Thymus (tissue), 14 donors: ENCODE measurements at places on chromosomes 5 and 9. TPM values are rescaled to one million over a fixed set of nuclear protein-coding genes. Genes with fewer than 3 reads are reported as not detected.

Gene SAPCD2
- 0.87 TPM for polyA plus RNA-seq

Gene GPX3
- 412 TPM for polyA plus RNA-seq

Gene IFNA21
- 0.02 TPM for polyA plus RNA-seq

Gene IFNA13
- polyA plus RNA-seq = 0.02 TPM

Gene PTRH1
- polyA plus RNA-seq = 12.2 TPM

Gene IL5
- 0.43 TPM for polyA plus RNA-seq

Gene NINJ1
- polyA plus RNA-seq = 39.4 TPM

DNA sequence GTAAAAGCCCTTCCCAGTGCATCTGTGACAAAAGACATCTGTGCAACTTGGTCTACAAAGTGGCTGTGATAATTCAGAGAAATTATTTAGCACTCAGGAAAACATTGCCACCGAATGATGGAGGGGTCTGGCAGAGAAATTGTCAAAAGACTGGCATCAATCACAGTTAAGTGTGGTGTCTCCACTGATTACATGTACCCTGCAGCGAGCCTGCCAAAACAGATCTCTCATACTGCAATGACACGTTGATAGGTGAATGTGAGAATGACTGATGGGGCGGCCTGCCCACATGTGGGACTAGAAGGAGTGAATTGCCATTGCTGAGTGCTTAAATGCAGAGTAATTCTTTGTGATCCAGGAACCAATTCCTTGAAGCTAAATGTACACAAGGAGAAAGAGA is 136.4 kb upstream of the PCSK5 start:
- H3K27me3 ChIP-seq = no peaks in the 10 kb centered on the region
- no peaks in the 10 kb centered on the region for H3K36me3 ChIP-seq
- no peak overlapping the region for H3K27ac ChIP-seq
- H3K4me1 ChIP-seq = no peaks in the 10 kb centered on the region
- H3K4me3 ChIP-seq = no peak overlapping the region
- DNase-seq = no peak

- peak within 1 kb of the TSS; percentile 66 for H3K4me3 ChIP-seq
- H3K4me1 ChIP-seq = peaks cover 15% of the 10 kb centered on the region
- peak; percentile 86 for DNase-seq
- H3K27ac ChIP-seq = peak within 1 kb of the TSS; percentile 85
- peaks cover 32% of the 10 kb centered on the region for H3K36me3 ChIP-seq
Measured at GRCh38 chr5:177133096-177133852, at the start of gene NSD1. TSS of gene NSD1 (plus strand) at chr5:177133773. CDS start at chr5:177135104, 1,331 bp downstream.

DNA sequence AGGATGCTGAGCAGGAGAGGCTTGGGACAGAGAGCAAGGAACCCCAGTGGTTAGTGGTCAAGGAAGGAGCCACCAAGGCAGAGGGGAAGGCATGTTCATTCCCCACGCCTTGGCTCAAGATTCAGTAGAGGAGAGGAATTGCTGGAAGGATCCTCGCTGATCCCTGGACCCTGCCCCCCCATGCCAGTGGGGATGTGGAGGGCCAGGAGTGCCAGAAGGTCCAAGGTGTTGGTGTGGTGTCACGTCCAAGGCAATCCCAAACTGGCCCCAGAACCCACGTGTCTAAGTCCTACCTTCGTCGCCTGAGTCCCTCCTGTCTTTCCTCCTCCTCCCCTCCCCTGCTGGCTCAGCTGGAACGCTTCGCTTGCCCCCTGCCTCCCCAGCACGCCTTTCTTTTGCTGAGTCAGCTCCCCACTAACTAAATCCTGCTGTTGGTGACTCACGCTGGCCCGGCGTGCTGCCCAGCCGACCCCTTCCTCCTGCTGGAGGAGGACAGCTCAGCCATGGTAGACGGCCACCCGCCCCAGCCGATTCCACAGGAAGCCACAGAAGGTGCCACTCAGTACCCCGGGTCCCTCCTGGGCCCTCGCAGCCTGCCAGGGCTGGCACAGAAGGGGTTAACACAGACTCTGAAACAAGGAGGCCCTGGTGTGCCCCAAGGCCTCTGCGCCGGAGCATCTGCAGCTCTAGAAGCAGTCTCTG is 37.6 kb upstream of the ORM1 start:
- H3K27ac ChIP-seq = peak overlapping the region; percentile 62
- H3K36me3 ChIP-seq = no peaks in the 10 kb centered on the region
- no peak overlapping the region for H3K4me3 ChIP-seq
- DNase-seq = no peak
- H3K27me3 ChIP-seq = no peaks in the 10 kb centered on the region

DNA sequence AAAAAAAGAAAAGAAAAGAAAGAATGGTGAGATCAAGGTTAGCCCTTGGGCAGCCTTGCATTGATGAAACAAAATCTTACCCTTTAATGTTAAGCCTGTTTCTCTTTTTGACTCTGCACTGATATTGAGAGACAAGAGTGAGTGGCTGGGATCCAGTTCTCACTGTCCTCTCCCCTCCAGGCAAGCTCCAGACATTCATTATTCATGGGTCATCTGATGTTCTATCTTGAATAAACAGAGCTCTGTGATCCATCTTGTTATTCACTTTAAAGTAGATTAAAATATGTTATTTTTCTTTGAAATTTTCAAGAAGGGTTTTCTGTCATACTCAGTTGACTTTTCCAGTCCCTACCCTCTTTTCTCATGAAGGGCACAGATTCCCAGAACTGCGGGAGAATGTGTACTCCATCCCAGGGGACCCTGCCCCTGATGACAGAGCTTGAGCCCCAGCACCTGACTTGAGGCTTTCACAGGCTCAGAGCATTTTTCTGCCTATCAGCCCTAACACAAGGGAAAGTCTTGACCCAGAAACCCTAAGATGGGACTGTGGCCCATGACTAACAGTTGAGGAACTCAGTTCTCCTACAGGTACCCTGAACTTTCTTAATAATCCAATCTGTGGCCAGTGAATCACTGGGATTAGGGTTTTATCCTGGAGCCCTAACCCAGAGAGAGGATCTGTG is 24.1 kb downstream of the ACTL7B start:
- DNase-seq = no peak
- H3K4me1 ChIP-seq = no peaks in the 10 kb centered on the region
- no peak overlapping the region for H3K27ac ChIP-seq
- no peaks in the 10 kb centered on the region for H3K27me3 ChIP-seq

GRCh38 chr5:102858808-102859207 is 103.7 kb downstream of the PAM start:
- H3K4me1 ChIP-seq = peaks cover 2% of the 10 kb centered on the region
- no peak overlapping the region for H3K4me3 ChIP-seq
- H3K27me3 ChIP-seq = no peaks in the 10 kb centered on the region
- H3K36me3 ChIP-seq = no peaks in the 10 kb centered on the region

- H3K4me1 ChIP-seq = no peaks in the 10 kb centered on the region
- no peak for DNase-seq
- H3K27ac ChIP-seq = no peak overlapping the region
- H3K4me3 ChIP-seq = no peak overlapping the region
- no peaks in the 10 kb centered on the region for H3K36me3 ChIP-seq
Measured at GRCh38 chr5:36355516-36355915, 53.8 kb upstream of the RANBP3L start.

- no peak overlapping the region for H3K4me3 ChIP-seq
- no peak overlapping the region for H3K27ac ChIP-seq
- H3K4me1 ChIP-seq = peaks cover 7% of the 10 kb centered on the region
- no peak for DNase-seq
- H3K27me3 ChIP-seq = no peaks in the 10 kb centered on the region
Measured at GRCh38 chr9:16421532-16421931, 448.9 kb downstream of the BNC2 start.

DNA sequence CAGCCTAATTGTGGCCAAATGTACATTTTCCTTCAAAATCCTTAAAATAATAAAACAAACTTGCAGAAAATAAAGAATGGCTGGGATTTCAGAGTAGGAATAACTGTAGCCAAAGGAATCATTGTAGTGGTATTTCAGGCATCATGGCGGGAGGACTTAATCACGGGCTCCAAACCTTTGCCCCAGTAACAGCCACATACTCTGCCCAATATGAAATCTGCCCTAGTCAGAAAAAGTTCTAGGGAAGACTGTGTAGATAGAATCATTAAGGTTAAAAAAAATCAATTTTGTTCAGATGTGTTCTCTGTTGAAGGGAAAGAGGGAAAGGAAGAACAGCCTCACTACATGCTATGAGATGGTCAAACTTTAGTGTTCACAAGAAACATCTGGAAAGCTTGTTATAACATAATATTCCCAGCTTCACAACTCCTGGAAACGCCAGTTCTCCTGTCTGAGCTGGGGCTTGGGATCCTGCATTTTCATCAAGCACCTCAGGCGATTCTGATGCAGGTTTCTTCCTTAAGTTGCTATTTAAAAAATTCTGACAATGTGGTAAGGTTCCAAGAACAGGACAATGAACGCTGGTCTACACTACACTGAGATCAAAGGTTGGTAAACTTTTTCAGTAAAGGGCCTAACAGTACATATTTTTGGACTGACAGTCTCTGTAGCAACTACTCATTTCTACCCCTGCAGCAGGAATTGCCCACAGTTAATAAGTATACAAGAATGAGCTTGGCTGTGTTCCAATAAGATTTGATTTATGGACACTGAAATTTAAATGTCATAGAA is 87.9 kb downstream of the CEMIP2 start:
- peaks cover 8% of the 10 kb centered on the region for H3K4me1 ChIP-seq
- H3K4me3 ChIP-seq = no peak overlapping the region
- DNase-seq = no peak

DNA sequence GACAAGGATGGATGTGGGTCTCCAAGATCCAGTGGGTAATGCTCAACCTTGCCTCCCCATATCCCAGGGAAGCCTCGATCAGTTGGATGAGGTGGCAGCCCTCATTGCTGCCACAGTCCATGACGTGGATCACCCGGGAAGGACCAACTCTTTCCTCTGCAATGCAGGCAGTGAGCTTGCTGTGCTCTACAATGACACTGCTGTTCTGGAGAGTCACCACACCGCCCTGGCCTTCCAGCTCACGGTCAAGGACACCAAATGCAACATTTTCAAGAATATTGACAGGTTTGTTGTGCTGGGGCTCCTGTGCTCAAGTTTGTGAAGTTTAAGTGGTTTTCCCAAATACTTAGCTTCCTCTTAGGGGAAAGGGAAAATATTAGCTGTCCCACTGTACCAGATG is 74.0 kb downstream of the WDR41 start:
- no peaks in the 10 kb centered on the region for H3K27me3 ChIP-seq
- no peak for DNase-seq
- H3K36me3 ChIP-seq = no peaks in the 10 kb centered on the region
- H3K4me1 ChIP-seq = no peaks in the 10 kb centered on the region
- no peak overlapping the region for H3K27ac ChIP-seq

DNA sequence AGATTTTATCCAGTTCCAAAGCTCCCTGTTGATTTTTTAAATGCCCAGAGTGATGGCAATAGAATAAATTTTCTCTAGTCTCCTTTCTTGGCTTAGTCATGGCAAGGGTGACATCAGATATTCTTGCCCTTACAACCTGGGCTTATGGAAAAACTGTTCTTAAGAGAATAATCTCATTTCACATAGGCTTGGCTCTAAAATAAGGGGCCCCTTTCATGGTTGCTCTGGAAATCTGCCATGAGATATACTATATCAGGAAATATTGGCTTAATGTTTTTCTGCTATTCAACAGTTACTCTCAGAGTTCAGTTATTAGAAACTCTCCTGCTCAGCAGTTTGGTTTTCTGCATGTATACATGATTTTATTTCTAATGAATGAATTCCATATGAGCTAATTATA is 7.8 kb downstream of the HMHB1 start:
- H3K27ac ChIP-seq = no peak overlapping the region
- no peaks in the 10 kb centered on the region for H3K27me3 ChIP-seq
- no peak for DNase-seq

- H3K27me3 ChIP-seq = no peaks in the 10 kb centered on the region
- H3K4me1 ChIP-seq = no peaks in the 10 kb centered on the region
- DNase-seq = no peak
- no peak overlapping the region for H3K4me3 ChIP-seq
Measured at GRCh38 chr9:100150214-100150613, 51.2 kb downstream of the INVS start.

DNA sequence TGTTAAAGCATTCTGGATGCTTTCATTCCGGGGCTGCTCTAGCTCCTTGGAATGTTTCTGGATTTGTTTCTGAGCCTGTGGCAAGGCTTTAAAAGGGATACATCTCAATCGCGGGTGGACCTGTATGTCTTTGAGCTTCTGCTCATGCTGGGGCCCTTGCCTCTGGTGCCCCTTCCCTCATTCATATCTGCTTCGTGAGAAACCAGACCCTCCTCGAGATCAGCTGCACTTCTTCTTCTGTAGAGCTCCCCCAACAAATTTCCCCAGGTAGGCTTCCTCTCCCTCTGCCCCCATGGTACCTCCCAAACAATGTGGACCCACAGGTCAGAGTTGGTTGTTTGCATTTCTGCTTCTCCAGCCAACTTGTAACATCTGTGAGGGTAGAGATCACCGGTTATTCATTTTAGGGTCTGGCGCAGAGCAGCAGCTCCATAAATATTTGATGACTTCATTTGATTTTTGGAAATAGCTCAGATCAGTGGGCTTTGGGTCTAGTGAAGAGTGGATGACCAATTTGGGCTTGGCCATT is 6.6 kb downstream of the ZNF618 start:
- H3K27me3 ChIP-seq = no peaks in the 10 kb centered on the region
- no peak for DNase-seq

DNA sequence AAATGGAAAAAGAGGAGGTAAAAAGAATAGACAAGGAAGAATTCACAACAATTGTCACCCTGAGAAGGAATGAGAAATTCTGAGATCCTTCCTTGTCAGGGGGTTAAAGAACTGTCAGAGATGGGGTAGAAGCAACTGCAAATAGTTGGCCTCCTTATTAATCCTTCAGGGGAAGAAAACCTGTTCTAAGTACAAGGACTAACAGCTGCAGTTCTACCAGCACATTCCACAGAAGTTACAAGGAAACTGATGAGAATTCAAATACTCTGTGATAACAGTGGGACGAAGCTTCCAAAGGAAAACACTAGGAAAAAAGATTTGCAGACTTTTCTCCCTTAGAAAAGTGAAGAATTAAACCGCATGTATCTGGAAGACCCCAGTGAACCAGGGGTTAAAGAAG is 93.7 kb downstream of the OR2K2 start:
- no peaks in the 10 kb centered on the region for H3K4me1 ChIP-seq
- no peak overlapping the region for H3K27ac ChIP-seq
- H3K36me3 ChIP-seq = no peaks in the 10 kb centered on the region
- no peak overlapping the region for H3K4me3 ChIP-seq

GRCh38 chr5:175688352-175689146 is 30.7 kb downstream of the HRH2 start:
- no peak overlapping the region for H3K27ac ChIP-seq
- H3K36me3 ChIP-seq = peaks cover 32% of the 10 kb centered on the region
- peaks cover 55% of the 10 kb centered on the region for H3K4me1 ChIP-seq
- H3K4me3 ChIP-seq = no peak overlapping the region

DNA sequence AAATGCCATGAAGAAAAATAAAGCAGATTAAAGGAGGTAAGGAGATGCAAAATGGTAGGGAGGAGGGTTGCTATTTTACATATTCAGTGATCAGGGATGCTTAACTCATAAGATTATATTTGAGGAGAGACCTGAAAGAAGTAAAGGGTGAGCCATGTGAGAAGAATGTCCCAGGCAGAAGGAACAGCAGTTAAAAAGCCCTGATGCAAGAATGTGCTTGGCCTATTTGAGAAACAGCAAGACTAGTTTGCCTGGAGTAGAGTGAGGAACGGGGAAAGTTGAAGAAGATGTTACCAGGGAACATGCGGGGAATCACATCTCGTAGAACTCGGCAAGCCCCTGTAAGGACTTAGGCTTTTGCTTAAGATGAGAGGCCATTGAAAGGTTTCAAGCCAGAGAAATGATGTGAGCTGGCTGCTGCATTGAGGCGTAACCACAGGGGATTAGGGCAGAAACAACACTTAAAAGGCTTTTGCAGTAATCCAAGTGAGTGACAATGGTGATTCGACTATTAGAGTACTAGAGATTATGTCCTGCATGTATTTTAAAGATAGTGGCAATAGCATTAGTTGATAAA is 198.7 kb downstream of the VPS13A start:
- peaks cover 8% of the 10 kb centered on the region for H3K36me3 ChIP-seq
- no peaks in the 10 kb centered on the region for H3K4me1 ChIP-seq
- H3K4me3 ChIP-seq = no peak overlapping the region
- no peak overlapping the region for H3K27ac ChIP-seq
